Activated gamma-delta T cell treated with anti-CD3 and anti-CD28 coated beads, Interleukin-2, amount 50 U/mL, for 16 hours (primary cell): ENCODE measurements at places on chromosomes 6 and 20.

- DNase-seq = peak; percentile 7
Measured at GRCh38 chr6:132648356-132648755, 10.6 kb downstream of the TAAR1 start.

- no peak for DNase-seq
Measured at GRCh38 chr20:7723284-7723683, 217.0 kb downstream of the HAO1 start.

GRCh38 chr20:49859807-49860206 is 47.2 kb downstream of the SLC9A8 start:
- DNase-seq = no peak

GRCh38 chr6:26075063-26075717 is 12.0 kb upstream of the HFE start:
- DNase-seq = no peak

DNA sequence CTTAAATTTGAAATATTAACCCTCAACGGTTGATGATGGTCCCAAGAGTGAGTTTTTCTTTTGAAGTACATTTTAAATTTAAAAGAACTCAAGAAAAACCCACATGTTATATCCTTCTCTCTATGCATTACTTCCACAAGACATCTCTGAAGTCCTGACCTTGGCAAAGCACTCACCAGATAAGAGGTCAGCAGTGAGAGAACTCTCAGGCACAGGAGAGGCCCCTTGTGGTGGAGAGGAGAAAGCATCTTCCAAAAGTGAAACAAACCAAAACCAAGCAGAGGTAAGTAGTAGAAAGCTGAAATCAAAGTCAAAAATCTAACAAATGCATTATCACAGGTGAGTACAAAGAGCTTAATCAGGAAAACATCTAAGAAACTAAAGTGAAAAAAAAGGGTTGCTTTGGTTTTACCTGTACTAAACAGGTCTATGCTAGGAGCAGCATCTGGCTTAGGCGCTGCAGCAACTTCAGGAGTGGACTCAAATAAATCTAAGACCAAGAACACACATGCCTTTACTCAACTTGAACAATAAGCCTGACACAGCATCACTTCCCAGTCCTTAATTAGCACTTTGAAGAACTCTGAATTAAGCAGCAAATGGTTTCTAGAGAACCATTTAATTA is 80.5 kb downstream of the PRSS35 start:
- DNase-seq = no peak

- DNase-seq = no peak
Measured at GRCh38 chr6:40210628-40211056, 276.4 kb upstream of the MOCS1 start.

DNA sequence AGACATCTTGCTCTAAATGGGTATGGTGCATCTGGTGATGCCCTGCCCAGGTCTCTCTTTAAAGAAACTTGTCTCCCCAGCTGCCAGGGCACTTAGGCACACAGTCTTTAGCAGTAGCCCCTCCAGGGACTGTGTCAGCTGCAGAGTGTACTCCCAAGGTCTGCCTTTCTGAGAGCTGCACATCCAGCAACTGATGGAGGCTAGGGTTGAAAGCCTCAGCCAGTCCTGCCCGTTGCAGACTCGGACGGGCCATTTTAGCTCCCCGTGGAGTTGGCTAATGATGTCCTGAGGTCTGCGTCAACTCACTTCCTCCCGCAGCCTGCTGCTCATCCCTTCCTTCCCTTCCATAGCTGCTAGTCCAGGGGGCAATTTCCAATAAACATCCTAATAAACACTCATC is 381.8 kb downstream of the PTPRT start:
- no peak for DNase-seq

DNA sequence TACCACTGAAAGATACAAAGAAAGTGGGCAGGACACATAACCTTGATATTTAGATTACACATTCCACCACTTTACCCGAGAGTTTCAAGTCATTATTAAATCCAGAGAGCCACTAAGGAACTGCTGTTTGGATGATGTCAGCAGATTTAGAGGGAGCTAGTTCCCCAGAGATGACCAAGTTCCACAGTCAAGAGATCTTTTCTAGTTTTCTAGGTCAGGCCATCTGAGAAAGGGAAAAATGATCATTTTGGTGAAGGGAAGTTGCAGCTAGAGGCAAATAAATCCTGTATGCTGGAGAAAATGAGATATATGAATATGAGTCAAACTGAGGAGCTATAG is 147.8 kb downstream of the HS3ST5 start:
- no peak for DNase-seq

- DNase-seq = peak; percentile 46
Measured at GRCh38 chr20:32204205-32205109, 3.1 kb downstream of the PLAGL2 start.

DNA sequence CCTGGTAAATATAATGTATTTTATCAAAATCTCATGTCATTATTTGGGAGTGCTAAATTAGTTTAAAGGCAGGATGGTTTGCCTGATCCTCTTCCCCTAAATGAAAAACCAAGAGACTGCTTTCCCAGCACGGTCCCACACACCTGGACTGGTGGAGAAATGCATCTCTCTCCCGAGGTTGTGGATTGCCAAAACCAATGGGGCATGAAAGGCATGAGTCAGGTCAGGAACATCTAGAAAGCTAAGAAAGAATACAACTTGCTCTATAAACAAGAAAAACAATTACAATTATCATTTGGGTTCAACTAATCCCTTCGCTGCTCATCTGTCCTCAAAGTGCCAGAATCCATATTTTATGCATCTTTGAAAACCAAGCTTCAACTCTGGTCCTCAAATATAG is 308.3 kb upstream of the IRAK1BP1 start:
- DNase-seq = no peak

GRCh38 chr6:169253337-169254238 is at the start of gene THBS2:
THBS2 (minus strand) TSS chr6:169253846; CDS start chr6:169250784, 3,062 bp downstream.
- DNase-seq = no peak

GRCh38 chr6:18279422-18279821 is 15.1 kb upstream of the DEK start:
- no peak for DNase-seq

GRCh38 chr20:53303413-53303760 is 290.3 kb downstream of the ZNF217 start:
- no peak for DNase-seq

DNA sequence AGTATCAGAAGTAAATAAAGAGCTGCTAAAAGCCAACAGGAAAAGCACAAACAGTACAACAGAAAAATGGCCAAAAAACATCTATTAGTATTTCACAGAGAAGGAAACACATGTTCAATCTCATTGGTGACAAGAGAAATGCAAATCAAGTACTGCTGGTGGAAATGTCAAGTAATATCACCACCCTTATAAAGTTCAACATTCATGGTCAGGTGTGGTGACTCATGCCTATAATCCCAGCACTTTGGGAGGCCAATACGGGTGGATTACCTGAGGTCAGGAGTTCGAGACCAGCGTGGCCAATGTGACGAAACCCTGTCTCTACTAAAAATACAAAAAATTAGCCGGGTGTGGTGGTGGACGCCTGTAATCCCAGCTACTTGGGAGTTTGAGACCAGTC is 42.8 kb downstream of the ESF1 start:
- DNase-seq = no peak

DNA sequence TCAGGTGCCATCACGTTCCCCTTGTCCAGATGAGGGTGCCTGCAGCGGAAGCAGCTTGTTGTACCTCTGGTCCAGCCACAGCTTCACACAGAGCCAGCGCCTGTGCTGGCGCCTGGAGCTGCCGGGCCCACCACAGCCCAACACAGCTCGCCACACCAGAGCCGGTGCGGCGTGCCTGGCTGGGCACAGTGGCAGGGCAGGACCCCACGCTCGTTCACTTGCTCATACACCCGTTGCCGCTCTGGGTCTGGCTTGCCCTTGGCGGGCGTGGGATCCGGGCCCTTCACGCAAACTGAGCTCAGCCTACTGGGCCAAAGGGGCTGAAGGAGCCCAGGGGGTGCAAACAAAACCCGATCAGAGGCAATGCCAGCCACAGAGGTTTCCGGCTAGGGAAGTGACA is 492.5 kb upstream of the MANEA start:
- DNase-seq = no peak

GRCh38 chr6:133701633-133702331 is 187.1 kb upstream of the TCF21 start:
- DNase-seq = no peak

DNA sequence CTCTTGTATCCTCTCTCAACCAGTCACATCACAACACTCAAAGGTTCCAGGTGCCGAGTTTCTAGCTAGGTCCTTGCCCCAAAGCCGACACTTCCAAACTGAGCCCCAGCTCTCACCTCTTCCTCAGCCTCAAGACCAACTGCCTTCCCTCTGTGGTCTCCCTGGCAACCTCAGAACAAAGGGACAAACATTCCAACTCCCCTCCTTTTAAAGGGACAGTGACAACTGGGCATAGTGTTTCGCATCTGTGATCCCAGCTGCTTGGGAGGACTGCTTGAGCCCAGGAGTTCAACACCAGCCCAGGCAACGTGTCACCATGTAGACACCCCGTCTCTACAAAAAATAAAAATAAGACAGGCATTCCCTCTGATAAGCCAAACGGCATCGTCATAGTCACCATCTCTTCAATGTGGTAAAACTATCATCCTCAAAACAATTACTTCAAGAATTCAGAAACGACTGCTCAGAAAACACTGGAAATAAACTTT is 11.3 kb downstream of the DIDO1 start:
- DNase-seq = no peak

- DNase-seq = no peak
Measured at GRCh38 chr20:35359335-35359950, 52.3 kb downstream of the UQCC1 start.

DNA sequence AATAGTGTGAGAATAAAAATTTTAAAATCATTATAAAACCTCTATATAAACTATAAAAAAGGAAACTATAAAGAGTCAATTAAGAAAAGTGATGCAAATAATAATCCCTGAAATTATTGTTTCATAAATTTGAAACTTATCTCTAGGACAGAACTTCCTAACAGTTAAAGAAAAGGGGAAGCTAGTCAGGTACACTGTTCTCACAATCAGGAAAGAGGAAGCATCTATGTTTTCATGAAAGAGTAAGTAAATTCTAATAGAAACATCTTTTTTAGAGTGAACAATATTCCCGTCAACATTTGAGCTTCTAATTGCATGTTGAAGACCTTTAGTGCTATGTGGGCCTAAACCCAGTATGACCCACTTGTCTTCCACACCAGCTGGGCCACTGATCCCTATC is 1.2 kb upstream of the ADGRF1 start:
- DNase-seq = no peak

- no peak for DNase-seq
Measured at GRCh38 chr6:25623879-25624278, 28.1 kb upstream of the SCGN start.

DNA sequence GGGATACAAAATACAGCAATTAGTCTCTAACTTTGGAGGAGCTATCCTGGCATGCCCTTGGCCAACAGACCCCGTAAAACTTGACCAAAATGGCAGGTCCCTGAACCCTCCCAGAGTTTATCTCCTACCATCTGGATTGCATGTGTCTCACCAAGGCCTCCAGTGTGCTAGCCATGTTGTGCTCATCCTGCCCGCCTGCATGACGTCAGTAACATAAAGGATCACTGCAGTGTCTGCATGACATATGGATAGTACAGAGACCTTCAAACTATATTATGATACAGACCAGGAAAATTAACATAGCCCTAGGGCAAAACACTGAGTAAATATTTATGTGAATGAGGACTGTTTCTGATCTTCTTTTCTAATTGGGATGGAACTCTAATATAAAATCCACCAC is 25.3 kb downstream of the CPXM1 start:
- no peak for DNase-seq

GRCh38 chr6:131387562-131388447 is 185.2 kb upstream of the ARG1 start:
- DNase-seq = no peak

DNA sequence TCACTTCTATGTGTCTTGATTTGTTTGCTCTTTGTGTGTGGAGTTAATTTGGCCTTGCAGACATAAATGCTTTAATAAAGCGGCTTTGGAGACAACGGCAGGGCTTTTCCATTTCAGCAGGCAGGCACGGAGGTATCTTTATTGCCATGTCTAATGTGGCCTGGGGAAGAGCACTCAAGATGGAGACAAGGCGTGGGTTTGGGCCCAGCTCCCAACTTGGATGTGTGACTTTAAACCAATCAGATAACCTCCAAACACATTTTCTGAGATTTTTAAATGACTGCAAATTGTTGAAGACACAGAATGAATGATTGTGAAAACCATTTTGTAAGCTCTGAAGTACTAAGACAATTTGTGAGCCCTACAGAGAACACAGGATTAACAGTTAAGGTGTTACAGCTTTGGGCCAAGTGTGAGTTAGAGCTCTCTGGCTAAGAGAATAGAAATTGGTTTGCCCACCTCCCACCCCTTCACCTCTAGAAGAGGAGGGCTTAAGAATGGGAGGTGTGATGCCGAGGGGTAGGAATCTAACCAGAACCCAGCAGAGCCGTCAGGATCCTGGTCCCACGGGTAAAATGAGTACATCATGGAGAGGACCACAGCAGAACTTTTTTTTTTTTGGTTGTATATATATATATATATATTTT is 9.0 kb downstream of the DYNLT1 start:
- no peak for DNase-seq

DNA sequence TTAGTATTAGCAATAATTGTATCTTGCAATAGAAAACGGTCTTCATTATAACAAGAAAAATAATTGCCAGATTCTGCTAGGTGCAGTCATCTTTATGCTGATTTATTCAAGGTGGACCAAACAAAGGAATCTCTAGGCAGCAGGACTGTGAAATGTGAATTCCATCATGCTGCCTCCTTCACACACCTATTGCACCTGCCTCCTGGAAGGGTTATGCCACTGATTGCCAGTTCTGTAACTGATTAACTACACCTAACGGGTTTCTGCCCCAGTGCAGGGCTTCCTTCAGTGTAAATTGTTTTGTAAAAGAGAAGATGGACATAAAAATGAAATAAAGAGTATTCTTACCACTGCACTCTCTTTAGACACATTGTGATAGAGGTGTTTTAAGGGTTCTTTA is 96.1 kb downstream of the FOXO3 start:
- no peak for DNase-seq

GRCh38 chr6:16781348-16782169 is 20.3 kb upstream of the ATXN1 start:
- no peak for DNase-seq

- DNase-seq = no peak
Measured at GRCh38 chr20:57628047-57628961, 8.1 kb upstream of the ZBP1 start.

- DNase-seq = no peak
Measured at GRCh38 chr6:55530931-55531330, 48.1 kb downstream of the HMGCLL1 start.

DNA sequence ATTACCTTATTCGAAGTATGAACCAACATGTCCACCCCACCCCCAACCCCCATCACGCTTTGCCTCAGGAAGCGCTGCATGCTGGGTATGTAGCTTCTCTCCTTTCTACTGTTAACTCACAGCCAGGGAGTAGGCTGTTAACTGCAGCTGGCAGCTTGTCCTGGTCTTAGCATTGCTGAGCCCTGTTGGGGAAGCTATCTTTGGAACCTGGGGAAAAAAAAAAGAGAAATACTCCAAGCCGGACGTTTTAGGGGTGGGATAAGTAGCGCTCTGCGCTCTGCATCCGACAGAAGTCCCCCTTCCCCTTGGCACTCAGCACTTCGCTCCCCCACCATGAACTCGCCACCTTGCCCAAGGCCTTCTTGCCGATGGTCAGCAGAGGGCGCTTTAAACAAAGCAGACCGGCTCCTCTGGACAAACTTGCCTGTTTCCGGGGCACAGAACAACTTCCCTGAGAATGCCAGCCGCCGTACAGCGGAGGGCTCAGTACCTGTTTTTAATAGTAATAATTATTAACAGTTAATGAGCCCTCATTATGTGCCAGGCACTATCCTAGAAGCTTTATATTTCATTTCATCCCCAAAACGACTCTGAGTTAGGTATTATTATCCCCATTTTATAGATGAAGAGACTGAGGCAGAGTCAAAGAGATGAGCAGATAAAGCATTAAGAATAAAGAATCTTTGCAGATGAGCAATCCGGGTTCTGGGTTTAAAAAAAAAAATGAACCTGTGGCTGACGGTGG is 35.2 kb upstream of the MDFI start:
- peak; percentile 62 for DNase-seq
